ENCODE measurements at places on chromosomes 4 and X.

- DNase-seq, result no peak
These were observed 66.1 kb upstream of the TLR3 start for GRCh38 chr4:186002853-186003252.

DNA sequence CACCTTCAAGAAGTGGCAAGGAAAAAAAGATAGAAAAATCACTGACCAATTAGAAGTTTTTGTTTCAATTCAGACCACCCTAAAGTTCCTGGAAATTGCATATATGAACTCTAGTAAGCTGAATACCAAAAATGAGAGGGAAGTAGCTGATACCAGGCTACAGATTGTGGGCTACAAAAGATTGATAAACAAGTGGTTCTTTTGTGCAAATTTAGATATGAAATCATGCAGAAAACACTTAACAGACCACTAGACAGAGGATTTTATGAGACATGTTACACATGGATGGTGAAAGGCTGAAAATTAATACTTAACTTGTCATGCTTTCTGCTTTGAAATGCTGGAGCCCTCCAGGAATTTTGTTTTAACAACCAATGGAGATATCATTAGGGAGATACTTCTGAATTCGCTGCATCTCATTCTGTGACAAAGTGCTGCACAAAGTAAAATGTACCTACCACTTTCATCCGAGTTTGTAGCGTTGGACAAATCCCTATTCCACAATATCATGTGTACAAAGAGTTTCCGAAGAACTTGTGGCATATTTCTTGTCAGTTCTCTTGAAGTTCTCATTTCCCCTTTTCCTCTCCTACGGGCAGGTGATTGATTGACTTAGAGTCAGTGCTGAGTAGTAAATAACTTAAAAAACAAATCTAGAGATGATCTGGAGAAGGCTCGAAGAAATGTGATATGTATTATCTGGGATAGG lies 235.0 kb downstream of the PALLD start:
- no peak for DNase-seq

GRCh38 chr4:140054861-140055260 lies 99.1 kb downstream of the MAML3 start:
- no peak for DNase-seq

GRCh38 chr4:73816814-73817213 lies 19.7 kb upstream of the CXCL6 start:
- DNase-seq, result no peak
